Stimulated activated CD8-positive, alpha-beta memory T cell treated with anti-CD3 and anti-CD28 coated beads, Interleukin-2, amount 100 ng/mL, for 1 hour (primary cell): ENCODE measurements at places on chromosomes 7 and 10.

DNA sequence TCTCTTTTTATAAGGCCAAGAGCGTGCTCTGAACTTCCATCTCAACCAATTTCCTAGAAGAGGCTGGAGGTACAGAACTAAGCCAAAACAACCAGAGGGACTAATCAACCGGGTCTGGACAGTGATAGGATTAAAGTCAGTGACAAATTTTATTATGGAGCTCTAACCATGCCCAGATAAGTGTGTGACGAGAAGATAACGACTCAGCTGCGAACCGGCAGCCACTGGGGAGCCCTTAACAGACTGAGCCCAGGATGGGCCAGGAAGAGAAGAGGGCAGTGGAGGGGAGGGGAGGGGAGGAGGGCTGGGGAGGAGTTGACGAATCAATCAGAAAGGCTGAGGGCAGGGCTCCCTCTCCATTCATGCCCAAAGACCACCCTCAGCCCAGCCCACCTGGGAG, 119.9 kb downstream of the PLXNA4 start:
- no peak for DNase-seq

DNA sequence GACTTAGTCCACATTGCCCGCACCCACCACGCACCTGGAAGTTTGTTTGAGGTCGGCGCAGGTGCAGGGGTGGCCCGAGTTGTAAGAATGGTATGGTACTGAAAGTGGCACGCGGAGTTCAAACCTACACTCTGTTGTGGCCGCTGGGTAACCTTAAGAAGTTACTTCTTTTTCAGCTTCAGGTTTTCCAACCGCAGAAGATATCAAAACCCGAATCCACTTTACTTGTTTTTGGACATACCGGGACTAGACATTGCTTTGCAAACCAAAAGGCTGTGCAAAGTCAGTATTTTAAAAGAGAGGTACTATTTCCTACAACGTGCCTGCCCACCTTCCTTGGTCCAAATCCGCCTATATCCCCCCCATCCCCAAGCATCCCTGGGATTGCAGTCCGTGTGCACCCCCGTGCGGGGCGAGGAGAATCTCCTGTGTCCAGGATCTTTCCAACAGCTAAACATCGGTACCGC, 1.0 kb downstream of the IGFBP3 start:
- no peak for DNase-seq

- DNase-seq = no peak
Measured at GRCh38 chr7:22885797-22886261, 63.2 kb upstream of the TOMM7 start.

GRCh38 chr7:44969701-44970522, 8.9 kb downstream of the MYO1G start:
- DNase-seq = no peak

DNA sequence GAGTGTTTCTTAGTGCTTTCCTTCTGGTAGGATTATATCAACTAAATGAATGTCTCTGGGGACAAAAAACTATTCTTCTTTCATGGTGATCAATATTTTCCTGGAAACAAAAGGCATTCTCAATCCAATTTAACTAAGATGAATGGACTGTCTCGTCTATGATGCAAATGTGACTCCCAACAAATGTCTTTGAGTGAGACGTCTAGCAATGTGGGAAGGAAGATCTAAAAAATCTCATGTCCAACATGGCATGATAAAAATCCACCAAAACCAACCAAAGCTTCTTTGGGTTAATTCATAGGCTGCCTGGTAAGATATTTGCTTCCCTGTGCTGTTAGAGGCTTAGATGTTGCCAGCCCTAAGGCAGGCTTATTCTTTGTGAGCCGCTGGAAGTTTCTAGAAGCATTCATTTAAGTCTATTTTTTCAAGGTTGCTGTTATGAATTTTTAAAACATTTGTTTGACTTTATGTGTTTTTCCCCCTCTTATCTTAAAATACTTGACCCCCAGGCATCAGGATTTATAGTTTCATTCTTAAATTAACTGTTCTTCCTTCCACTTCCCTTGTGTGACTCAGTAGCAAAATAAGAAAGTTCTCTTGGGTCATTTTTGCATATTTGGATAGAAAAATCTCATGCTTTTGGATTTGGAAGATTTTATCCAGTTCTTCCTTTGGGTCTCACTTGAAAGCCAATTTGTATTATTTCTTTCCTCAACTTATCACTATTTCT, 156.3 kb downstream of the NRP1 start:
- no peak for DNase-seq

DNA sequence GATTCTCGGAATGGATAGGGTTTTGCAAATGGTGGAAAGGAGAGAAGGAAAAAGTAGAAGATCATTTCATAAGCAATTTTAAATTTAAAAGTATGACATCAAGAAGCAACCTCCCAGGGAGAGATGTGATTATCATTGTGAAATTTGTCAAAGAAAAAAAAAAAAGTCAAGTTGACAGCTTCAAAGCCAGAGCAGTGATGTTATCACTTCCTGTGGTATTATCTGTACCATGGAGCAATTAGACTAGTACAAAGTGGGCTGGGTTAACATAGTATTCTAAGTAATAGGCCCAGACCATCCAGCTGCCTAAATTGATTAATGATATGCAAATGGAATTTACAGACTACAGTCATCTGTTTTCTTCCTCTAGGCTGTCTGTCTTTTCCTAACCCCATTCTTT, 84.0 kb upstream of the NPY start:
- DNase-seq = no peak

- no peak for DNase-seq
Measured at GRCh38 chr7:40583667-40584444, 449.1 kb downstream of the SUGCT start.

DNA sequence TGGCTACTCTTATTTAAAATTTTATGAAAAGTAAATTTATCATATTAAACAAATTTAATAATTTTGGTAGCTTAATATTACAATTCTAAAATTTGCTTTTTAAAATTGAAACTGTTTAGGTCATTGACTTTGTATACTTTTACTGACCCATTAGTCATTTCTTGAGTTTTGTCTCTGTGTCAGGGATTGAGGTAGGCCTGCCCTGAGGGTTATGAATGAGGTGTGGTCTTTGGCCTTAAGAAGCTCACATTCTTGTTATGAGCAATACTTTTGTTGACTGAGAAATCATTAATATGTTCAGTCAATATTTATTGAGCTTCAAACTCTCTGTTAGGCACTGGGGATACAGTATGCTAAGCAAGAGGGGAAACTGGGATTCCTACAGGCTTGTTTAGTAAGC, 47.0 kb upstream of the RPA3 start:
- DNase-seq = no peak

GRCh38 chr10:7988989-7989388, 65.5 kb upstream of the GATA3 start:
- no peak for DNase-seq

DNA sequence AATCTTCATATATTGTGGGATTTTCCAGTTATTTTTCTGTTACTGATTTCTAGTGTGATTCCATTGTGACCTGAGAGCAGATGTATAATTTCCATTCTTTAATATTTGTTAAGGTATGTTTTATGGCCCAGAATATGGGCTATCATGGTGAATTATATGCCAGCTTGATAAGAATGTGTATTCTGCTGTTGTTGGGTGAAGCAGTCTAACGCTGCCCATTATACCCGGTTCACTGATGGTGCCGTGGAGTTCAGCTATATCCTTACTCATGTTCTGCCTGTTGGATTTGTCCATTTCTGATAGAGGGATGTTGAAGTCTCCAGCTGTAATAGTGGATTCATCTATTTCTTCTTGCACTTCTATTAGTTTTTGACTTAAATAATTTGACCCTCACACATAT, 41.7 kb downstream of the DYNC2I1 start:
- DNase-seq = no peak

DNA sequence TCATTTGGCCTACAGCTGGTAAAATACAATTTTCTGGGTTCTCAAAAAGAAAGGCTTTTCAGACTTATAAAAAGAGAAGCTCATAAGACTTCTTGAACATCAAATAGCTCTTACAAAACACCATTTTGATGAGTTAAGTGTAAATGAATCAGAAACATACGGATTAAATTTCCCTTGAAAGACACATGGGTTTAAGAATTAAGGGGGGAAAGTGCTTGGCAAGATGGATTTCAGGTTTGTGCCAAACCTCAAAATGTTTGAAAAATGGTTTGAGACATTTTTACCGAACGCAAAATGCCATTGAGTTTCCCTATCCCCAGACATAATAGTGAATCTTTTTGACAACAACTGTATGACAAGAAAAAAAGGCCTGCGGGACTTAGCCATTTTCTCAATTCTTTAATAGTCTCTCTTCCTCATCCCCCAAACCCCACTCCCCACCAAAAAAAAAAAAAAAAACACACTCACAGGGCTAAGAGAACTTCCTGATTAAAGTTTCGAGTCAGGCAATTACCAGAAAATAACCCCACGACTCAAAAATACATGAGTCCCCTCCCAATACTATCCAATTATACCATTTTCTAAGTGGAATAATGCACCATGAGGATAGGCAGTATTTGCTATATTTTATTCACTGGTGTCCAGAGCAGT, 260.1 kb downstream of the TRIL start:
- DNase-seq = no peak

- no peak for DNase-seq
Measured at GRCh38 chr7:34751725-34752643, 94.0 kb downstream of the NPSR1 start.

- no peak for DNase-seq
Measured at GRCh38 chr10:106043863-106044262, 1120.6 kb downstream of the SORCS1 start.

GRCh38 chr7:33806298-33807154, 98.8 kb upstream of the BMPER start:
- DNase-seq = no peak

GRCh38 chr10:79235765-79236432, 111.4 kb upstream of the PPIF start:
- no peak for DNase-seq

DNA sequence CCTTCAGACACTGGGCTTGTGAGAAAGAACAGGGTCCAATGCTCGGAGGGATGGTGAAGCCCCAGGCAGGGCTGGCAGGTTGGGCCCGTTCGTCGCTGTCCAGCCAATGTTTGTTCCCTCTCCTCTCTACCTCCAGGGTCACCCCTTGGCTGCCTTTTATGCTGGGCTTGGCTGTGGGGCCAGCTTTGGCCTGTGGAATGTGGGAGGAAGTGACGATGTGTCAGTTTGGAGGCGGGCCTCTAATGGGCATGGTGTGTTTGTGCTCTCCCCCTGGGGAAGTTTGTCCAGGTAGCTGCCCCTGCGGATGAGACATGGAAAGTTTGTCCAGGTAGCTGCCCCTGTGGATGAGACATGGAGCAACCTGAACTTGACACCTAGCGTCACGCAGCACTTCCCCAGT, 236.7 kb downstream of the GLRX3 start:
- DNase-seq = no peak

DNA sequence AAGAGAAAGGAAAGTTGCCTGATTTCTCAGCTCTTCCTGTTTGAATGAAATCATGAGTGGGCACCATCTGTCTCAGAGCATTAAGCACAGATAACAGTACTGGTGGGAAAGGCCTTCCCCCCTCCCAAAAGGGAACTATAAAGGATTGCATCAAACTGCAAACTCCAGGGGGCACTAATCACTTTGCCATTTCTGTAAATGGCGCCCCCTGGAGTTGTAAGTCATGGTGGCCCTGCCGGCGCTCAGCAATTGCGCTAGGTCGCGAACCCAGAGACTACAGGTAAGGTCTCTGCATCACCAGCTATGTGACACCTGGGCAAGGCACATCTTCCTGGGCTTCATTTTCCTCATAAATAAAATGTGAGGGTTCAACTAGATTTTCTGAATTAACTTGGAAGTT, 11.1 kb downstream of the LRRC4 start:
- DNase-seq = no peak

GRCh38 chr10:11842411-11842810, 19.3 kb downstream of the PROSER2 start:
- no peak for DNase-seq

DNA sequence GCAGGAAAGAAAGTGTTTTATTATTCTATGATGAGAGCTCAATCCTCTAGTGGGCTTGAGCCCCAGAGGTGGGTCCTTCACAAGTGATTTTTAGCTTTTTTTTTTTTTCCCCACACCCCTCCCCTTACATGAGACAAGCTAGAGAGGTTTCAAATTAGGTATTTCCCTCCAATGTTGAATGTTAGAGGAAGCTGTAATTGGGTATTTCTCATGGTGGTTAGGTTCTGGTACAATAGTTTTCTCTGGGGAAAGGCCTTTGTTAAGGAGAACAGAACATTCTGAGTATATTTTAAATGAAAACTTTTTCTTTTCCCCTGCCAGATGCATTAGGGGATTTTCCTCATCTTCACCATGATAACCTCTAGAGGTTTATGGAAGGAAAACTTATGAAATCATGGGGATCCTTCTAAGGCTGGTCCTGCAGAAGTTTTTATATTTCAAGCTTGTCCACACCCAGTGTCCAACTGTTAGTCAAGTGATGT, 1039.7 kb downstream of the NRG3 start:
- DNase-seq = no peak

GRCh38 chr10:69345890-69346474, 67.7 kb downstream of the HK1 start:
- no peak for DNase-seq

DNA sequence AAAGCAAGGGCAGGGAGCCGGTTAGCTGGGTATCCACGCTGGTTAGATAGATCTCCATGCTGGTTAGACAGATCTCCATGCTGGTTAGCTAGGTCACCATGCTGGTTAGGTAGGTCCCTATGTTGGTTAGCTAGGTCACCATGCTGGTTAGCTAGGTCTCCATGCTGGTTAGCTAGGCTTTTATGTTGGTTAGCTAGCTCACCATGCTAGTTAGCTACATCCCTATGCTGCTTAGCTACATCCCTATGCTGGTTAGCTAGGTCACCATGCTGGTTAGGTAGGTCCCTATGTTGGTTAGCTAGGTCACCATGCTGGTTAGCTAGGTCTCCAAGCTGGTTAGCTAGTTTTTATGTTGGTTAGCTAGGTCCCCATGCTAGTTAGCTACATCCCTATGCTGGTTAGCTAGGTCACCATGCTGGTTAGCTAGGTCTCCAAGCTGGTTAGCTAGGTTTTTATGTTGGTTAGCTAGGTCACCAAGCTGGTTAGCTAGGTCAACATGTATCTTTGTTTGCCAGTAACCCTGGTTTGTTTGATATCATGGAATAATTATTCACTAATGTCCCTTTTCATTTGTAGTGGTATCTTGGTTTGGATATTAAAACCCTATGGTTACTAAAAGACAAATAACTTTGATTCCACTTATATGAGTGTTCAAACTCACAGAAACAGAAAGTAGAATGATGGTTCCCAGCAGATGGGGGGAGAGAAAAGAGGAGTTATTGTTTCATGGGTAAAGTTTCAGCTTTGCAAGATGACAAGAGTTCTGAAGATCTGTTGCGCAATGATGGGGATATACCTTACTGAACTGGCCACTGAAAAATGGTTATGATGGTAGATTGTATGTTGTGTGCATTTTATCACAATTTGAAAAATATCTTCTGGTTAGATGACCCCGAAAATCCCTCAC, 136.2 kb downstream of the PRPF18 start:
- no peak for DNase-seq

DNA sequence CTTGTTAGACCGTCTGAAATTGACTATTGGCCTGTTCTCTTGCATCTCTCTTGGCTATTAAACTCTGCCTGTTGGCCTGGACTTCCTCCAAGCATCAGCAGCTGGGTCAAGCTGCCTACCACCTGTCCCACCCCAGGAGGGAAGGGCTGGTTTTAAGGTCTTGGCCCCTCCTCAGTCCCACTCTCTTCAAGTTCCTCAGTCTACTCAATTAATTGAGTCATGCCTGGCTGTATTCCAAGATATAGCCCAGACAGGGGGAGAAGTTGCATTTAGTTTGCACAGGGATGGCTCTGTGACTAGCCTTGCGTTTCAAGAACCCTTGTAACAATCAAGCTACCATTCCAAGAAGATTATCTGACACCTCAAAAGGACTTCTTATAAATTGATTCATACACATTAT, 113.8 kb upstream of the GLI3 start:
- no peak for DNase-seq

- DNase-seq = no peak
Measured at GRCh38 chr10:13003759-13004158, 2.2 kb upstream of the CCDC3 start.
